ENCODE measurements at places on chromosomes 2 and 18. TPM values are rescaled to one million over a fixed set of nuclear protein-coding genes. Genes with fewer than 3 reads are reported as not detected.

The STPG4 gene
- 0.11 TPM for total RNA-seq

- DNase-seq: no peak
Observed at GRCh38 chr2:63049970-63050333, 678 bp upstream of the OTX1 start.

GRCh38 chr2:226953826-226954225 lies 118.0 kb downstream of the RHBDD1 start:
- DNase-seq: no peak

DNA sequence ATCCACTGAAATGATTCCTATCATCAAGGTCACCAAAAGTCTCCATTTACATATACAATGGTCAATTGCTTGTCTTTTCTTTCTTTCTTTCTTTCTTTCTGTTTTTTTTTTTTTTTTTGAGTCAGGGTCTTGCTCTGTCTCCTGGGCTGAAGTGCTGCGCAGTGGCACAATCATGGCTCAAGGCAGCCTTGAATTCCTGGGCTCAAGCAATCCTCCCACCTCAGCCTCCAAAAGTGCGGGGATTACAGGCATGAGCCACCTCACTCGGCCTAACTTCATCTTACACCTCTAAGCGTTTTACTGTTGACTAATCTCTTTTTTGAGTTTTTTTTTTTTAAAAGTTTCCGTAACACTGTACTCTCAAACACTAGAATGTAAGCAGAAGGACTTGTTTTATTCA lies 867 bp downstream of the SF3B6 start:
- DNase-seq: no peak

All from pulmonary artery endothelial cell (primary cell).